Stimulated activated CD4-positive, alpha-beta T cell treated with anti-CD3 and anti-CD28 coated beads, TNF-alpha, amount 100 ng/mL, for 1 hour (primary cell): ENCODE measurements at places on chromosomes 1 and 21.

GRCh38 chr1:6148497-6149241 is 31.5 kb downstream of the CHD5 start:
- DNase-seq, result peak; percentile 26

DNA sequence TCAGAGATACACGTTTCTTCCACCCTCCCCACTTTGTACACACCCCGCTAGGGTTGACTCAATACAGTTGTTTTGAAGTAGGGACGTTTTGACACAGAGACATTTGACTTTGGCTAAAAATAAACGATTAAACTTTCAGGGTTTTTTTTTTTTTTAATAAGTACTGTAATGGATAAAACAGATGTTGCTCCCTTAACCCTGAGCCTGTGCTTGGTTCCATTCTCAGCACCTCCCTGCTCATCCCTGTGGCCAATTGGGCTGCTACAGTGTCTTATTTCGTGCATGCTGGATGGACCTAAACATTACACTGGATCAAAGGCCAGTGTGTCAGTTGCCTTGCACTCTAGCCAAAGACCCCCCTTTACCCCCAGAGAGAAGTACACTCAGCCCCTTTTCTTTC is 16.9 kb downstream of the GRHL3 start:
- no peak for DNase-seq

GRCh38 chr1:17587693-17588047 is 48.2 kb downstream of the ARHGEF10L start:
- no peak for DNase-seq

GRCh38 chr1:119653135-119653838 is 5.2 kb upstream of the ZNF697 start:
- no peak for DNase-seq

DNA sequence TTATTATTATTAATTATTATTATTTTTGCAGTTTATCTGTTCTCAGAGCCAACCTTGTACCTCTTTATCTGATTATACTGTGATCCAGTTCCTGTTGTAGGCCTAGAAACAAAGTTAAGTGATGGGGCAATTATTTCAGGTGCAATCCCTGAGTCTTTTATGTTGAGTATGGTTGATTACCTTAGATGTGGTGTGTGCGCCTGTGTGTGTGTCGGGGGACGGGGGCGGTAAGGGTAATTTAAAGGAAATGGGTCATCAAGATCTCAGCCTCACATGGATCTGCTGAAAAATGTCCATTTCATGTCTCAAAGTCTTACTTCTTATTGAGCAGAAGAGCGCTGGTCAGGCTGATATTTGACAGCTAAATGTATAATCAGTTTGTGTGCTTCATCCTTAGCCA is 7.8 kb upstream of the OR10T2 start:
- DNase-seq, result no peak

DNA sequence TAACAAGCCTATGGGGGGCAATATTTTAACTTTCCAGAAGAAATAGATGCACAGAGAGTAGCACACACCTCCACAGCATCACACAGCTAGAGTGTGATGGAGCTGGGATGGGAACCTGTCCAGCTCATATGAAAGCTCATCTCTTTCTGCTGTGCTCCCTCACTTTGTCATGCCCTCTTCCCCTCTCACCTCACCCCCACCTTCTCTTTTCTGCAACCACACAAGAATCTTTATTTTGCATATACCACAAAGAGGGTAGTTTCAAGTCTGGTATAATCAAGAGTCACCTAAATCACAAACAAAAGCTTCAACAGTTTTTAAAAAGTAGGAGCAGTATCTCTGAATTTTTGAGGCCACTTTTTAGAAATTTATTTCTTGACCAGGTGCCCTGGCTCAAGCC is 22.6 kb downstream of the FOXD2 start:
- no peak for DNase-seq

DNA sequence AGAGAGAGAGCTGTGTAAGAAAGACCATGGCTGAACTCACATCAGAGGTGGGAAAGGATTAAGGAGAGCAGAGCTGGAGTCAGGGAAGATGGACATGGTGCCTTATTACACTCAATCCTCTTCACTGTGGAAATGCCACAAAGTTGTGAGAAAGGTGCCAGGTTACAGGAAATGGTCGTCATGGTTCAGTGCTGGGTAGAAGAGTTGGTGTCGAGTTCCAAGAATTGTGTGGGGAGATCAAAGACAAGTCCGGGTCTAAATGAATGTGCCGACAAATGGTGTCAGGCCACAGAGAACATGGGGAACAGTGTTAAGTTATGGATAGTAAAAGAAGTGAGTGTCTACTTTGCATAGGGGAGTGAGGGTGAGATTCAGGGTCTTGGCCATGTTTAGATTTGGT is 40.9 kb downstream of the LAMC2 start:
- no peak for DNase-seq

DNA sequence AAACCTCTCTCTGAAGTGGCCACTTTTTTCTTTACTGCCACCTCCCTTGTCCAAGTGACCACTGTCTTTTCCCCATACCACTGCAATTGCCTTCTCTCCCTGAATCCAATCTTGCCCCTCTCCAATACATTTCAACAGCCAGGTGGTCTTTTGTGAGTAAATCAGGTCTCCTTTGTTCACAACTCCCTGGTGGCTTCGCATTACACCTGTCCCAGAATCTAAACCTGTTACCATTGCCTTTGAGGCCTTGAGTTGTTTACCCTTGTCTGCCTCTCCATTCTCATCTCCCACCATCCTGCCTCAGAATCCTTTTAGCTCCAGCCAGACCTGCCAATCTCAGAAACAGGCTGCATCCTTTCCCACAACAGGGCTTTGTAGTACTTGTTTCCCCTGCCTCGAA is 21.8 kb upstream of the DYNLT5 start:
- DNase-seq, result no peak

GRCh38 chr1:6547301-6547700 is 7.0 kb downstream of the NOL9 start:
- no peak for DNase-seq

DNA sequence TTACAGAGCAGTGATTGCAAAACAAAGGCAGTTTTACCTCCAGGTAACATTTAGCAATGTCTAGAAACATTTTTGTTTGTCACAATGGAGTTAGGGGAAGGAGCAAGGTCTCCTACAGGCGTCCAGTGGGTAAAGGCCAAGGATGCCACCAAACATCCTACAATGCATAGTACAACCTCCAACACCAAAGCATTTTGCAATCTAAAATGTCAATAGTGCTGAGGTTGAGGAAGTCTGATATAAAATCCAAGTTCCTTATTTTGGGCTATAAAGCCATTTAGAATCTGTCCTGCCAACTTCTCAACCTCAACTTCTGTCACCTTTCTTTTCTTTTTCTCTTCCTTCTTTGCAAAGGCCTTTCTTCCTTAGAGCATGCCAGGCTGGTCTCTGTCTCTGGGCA is 111.2 kb downstream of the FASLG start:
- DNase-seq, result no peak

GRCh38 chr21:26783466-26784195 is 61.6 kb downstream of the ADAMTS1 start:
- no peak for DNase-seq

- DNase-seq, result no peak
These were observed 65.8 kb upstream of the ATF3 start for GRCh38 chr1:212542761-212543187.

- no peak for DNase-seq
These were observed 298.8 kb upstream of the LYPLAL1 start for GRCh38 chr1:218874801-218875400.

- no peak for DNase-seq
These were observed 111.0 kb downstream of the TAS1R2 start for GRCh38 chr1:18748435-18748834.

GRCh38 chr1:41152622-41153044 is 89.5 kb downstream of the SCMH1 start:
- no peak for DNase-seq

GRCh38 chr1:40868051-40868723 is 6.0 kb upstream of the CITED4 start:
- no peak for DNase-seq

GRCh38 chr1:179809506-179810366 is 66.6 kb downstream of the FAM163A start:
- peak; percentile 35 for DNase-seq

- no peak for DNase-seq
These were observed 282.1 kb downstream of the OMA1 start for GRCh38 chr1:58264462-58264861.

DNA sequence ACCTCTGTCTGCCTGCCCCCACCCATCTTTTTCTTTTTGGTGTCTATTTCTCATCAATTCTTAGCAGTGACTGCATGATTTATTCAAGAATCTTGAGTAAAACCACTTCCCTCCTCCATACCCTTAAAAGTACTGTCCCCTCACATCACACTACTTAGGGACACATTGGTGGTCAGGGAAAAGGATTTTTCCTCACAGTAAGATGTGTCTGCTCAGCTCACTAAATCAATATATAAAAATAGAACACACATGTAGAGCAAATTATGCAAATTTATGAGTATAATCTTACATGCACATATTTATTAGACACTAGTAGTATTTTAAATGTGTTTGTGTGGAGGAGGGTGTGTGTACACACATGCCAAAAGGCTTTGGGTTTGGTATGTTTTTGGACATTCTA is 202.0 kb downstream of the PBX1 start:
- no peak for DNase-seq

DNA sequence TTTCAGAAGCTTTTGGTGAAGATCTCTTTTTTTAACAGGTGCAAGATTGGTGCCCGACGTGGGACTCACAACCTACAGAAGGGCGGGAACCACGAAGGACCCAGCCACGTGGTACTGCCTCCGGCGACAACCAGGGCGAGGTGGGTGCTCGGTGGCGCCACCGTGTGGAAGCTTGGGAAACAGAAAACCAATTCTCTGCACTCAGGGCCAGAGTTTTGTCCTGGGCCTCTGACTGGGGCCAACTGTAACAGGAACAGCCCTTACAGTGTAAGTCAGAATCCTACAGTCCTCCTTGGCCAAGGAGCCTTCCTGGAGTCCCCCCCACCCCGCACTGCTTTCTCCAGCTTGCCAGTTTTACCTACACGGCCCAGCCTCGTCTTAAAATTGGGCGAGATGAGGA is 11.6 kb upstream of the S100A7A start:
- peak; percentile 3 for DNase-seq

DNA sequence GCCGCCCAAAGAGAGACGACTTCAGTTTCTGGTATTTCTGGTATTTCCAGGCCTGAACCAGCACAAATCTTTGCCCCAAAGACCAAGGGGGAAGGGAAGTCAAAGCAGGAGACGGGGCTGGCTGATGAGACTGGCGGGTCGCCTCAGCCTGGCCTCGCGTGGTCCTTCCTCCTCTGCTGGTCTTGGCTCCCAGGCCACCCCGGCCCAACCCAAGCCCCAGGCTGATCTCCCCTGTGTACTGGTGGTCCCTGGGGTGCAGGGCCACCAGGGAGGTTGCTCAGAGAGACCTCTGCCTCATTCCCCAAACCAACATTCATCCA is 19.9 kb downstream of the WNT4 start:
- DNase-seq, result no peak

DNA sequence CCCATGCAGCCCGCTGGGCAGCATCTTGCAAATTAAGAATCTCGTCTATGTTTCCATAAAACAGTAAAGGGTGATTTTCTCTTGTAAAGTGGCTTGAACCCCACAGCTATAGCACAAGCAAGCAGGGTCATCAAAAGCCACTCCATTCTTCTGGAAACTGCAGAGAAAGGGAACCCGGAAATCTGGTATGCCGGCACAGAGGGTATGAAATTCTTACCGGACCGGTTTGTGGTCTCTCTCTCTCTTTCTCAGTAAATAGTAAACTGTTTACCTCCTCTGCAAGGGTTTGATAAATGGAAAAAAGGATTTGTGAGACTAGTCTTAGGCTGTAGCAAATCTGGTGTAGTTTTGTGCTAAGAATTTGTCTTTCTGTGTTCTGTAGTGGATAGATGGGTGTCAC is 2.7 kb upstream of the ADSS2 start:
- DNase-seq, result no peak

DNA sequence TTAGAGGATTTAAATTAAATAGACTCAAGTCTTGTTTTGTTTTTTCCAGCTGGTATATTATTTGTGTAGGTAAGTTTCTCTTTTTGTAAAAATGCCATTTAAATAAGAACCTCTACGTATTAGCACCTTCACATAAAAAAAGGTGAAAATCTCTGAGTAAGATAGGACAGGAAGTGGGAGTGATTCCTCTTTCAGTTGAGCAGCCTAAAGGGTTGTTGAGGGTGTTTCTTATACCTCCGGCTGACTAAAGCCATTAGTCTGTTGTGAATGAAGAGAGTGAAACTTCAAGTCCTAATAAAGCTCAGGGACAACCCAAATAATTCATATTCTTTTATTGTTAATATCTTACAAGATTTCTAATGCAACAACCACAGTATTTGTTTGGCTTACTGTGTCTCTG is 188.7 kb downstream of the CHRM3 start:
- no peak for DNase-seq

DNA sequence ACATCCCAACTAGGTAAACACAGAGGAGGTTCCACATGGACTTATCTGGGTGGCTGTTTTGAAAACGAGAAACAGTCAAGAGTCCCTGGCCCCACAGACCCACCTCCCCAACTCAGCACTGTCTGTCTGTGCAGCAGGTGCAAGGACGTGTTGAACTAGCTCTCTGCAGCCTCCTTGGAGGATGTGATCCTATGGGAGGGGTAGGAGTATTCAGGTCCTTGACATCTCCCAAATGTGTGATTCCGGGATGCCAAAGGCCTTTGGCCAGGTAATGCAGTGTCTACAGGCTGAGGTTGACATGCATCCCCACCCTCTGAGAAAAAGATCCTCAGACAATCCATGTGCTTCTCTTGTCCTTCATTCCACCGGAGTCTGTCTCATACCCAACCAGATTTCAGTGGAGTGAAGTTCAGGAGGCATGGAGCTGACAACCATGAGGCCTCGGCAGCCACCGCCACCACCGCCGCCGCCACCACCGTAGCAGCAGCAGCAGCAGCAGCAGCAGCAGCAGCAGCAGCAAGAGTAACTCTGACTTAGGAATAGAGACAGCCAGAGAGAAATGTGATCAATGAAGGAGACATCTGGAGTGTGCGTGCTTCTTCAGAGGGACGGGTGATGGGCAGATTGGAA is 151.6 kb upstream of the CAMK1G start:
- DNase-seq, result no peak

DNA sequence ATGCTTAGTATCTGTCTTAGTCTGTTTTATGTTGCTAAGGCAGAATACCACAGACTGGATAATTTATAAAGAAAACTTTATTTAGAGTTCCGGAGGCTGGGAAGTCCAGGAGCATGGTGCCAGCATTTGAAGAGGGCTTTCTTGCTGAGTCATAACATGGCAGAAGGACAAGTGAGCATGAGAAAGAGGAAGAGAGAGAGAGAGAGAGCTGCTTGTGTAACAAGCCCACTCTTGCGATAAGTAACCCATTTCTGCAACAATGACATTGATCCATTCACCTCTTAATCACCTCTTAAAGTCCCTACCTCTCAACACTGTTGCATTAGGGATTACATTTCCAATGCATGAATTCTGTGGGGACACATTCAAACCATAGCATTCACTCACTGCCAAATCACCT is 11.7 kb upstream of the MYOCOS start:
- DNase-seq, result no peak

GRCh38 chr1:109024646-109025045 is 17.3 kb downstream of the WDR47 start:
- no peak for DNase-seq
